ENCODE measurements at places on chromosomes 3 and 15.

DNA sequence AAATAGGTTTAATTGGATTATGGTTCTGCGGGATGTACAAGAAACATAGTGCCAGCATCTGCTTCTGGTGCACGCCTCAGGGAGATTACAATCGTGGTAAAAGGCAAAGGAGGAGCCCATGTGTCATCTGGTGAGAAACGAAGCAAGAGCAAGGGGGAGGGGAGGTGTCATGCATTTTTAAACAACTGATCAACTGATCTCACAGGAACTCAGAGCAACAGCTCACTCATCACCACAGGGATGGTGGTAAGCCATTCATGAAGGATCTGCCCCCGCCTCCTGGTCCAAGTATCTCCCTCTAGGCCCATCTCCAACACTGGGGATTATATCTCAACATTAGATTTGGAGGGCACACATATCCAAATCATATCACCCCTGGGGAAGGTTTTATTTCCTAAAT, 42.1 kb upstream of the FGF7 start:
- no peak for DNase-seq

GRCh38 chr3:132267391-132267993, 49.7 kb upstream of the ACP3 start:
- DNase-seq: no peak

GRCh38 chr15:71275098-71275497, 159.8 kb downstream of the THSD4 start:
- no peak for DNase-seq

DNA sequence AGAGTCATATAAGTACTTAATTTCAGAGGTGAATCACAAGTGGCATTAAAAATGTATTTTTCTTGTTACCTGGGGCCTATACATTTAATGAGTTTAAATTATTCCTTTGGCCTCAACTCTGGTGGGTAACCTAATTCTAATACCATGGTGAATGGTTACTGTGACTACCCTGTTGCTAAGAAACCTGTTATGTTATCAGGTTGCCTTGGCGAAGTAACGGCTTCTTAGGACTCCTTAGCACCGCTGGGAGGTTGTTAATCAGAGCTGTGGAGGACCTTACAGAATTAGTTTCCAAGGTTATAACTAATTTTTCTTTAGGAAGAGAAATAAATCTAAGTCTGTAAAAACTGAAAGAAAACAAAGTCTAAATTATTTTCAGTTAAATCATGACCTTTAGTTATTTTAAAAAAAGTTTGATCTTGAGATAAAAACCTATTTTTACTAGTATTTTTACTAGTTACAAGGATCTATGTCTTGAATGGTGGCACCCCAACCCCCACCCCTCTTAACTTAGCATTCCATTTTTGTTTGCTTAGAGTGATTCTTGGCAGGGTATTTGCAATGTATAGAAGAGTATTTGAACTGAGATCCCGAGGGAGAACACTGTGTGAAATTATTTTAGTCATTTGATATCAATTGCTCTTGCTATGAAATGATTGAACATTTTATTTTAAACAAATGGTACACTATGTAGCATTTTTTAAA, 155.5 kb downstream of the FNDC3B start:
- DNase-seq: no peak

GRCh38 chr3:37590328-37591079, 271.2 kb upstream of the CTDSPL start:
- DNase-seq: no peak

- DNase-seq: no peak
Observed at GRCh38 chr3:10485806-10486205, 19.6 kb downstream of the ATP2B2 start.

DNA sequence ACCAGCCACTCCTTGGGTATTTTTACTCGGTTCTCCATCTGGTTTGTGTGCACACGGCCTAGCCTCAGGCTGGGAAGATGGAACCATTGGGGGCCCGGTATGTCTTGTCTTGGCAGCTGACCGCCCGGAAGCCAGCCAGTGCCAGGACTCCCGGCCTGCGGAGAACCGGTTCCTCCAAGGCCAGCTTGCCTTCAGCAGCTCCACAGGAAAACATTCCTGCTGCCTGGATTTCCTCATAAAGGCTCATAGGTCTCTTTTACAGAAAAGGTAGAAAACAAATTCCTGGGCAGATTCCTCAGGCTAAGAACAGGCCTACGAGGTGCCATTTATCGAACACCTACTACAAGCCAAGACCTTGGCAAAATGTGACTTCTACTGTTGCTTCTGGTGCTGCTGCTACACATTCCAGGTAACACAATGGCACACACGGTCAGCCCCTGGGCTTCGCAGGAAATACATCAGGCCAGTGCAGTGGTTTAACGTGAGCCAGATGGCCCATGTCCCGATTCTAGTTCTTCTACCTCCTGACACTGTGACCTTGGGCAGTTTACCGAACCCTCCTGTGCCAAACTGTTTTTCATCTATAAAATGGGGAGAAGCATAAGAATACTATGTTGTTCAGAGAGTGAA, 141.8 kb downstream of the OPA1 start:
- DNase-seq: no peak

GRCh38 chr3:20100151-20100550, 59.9 kb downstream of the KAT2B start:
- DNase-seq: no peak

- no peak for DNase-seq
Observed at GRCh38 chr3:160169139-160169976, 55.9 kb upstream of the C3orf80 start.

DNA sequence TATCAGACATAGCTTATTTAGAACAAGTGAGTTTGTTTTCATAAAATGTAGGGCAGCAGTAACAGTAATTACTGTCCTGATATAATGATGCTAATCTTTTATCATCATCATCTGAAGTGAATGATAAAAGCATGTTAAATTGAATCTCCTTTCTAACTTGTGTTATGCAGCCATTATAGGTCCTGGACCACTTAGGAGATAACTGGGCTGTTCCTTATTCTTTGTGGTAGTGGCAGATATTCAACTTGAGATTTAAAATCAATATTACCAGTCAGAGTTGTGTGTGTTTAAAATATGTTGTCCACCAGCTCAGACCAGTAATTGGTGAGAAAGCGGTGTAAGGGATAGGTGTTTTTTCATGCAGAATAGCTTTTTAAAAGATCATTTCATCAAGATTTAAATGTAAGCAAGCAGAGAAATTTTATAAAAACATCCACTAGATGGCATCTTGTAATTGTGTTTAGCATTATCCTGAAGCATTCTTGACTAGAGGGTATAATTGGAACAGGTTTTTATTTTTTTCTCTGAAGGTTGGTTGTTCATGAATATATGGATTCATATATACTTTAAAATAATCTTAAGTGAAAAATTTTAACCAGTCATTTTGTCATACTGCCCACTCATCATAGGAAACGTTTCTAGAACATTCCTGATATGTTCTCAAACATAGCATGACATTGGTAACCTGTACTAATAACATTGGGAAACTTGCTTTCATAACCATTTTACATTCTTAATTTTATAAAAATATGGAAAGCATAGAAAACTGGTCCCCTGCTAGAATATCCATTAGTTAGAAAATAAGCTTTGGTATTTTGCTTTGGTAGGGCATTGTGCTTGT, 153.9 kb downstream of the BBX start:
- DNase-seq: no peak

DNA sequence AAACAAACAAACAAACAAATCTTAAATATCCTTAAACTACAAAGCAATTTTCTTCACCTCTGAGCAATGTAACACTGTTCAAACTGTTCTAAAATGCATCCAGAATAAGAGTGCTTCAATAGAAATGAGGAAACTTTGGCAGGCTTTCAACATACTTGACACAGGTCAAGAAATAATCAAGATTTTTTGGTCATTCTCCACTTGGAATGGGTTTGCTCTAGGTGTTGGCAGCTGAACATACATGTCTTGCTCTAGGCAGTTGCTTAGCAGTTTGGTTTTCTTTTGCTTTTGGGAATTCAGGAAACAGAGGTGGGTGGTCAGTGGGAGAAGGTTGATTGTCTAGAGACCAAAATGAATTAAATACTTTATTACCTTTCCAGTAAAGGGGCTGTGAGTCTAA, 1.4 kb upstream of the LRRC3B start:
- no peak for DNase-seq

GRCh38 chr3:186955898-186956696, 25.8 kb downstream of the ST6GAL1 start:
- DNase-seq: no peak

DNA sequence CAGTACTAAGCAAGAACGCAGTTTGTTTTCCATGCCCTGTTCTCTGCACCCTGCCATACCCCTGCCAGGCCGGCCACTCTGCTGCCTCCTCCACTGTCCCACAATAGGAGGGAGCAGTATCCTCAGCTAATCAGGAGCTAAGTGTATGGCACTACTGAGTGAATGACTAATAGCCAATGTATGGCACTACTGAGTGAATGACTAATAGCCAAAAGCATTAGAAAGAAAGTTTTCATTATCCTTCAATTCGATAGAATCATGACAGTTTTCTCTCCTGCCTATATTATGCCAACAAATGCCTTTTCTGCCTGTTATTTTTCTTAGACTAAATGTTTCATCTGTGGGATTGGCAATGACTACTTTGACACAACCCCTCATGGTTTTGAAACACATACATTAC, 107.5 kb upstream of the CHRM5 start:
- DNase-seq: no peak

Data from stimulated activated CD4-positive, alpha-beta T cell treated with anti-CD3 and anti-CD28 coated beads, Interleukin-1b, Interleukin-23, amount 100 ng/mL, for 48 hours (primary cell).